Lung microvascular endothelial cell (primary cell): ENCODE measurements at places on chromosomes 4 and X. TPM values are rescaled to one million over a fixed set of nuclear protein-coding genes. Genes with fewer than 3 reads are reported as not detected.

GRCh38 chr4:2545321-2546013 is 9.0 kb downstream of the FAM193A start:
- DNase-seq: no peak

DNA sequence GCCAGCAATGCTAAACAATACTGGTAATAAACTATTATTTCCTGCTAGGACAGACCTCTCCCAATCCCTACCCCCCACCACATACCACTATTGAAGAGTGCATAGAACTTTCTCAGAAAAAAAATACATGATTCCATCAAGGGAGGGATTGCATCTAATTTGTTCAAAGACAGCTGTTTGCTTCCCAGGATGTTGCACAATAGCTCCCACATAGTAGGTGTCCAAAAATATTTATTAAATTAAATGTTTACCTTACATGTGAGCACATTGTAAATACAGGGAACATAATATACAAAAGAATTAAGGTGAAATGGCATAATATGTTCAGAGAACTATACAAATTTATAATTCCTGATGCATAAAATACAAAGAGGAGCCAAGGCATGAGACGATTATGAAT is 1111.8 kb upstream of the LCORL start:
- DNase-seq: no peak

GRCh38 chr4:120304801-120305200 is 238.2 kb upstream of the MAD2L1 start:
- DNase-seq: no peak

GRCh38 chr4:86380181-86380724 is 20.4 kb upstream of the MAPK10 start:
- no peak for DNase-seq

GRCh38 chr4:149897783-149898182 is 82.1 kb upstream of the IQCM start:
- DNase-seq: peak; percentile 19

DUSP9 gene
- total RNA-seq: under 0.01 TPM in 2 replicates

ARSJ gene
- total RNA-seq: 12.4 and 13.9 TPM in 2 replicates

DNA sequence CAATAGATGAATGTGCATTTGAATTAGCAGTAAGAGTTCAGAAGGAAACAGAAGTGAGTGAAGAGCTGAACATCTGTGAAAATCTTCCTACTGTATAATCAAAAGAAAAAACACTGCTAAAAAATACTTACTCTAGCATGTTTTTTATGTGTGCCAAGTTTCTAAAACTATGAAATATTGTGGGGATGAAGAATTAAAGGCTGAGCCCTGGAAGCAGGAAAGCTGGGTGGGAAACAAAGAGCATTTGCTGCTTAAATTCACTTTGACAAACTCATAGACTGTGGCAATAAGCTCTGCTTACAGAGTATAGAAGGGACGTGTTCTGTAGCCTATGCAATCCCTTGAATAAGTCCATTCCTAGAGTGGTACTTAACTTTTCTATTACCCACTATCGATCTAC is 261.7 kb downstream of the ANKRD50 start:
- no peak for DNase-seq

- no peak for DNase-seq
Observed at GRCh38 chr4:188117631-188118324, 8.4 kb upstream of the TRIML2 start.

FMR1NB gene
- total RNA-seq: not detected in 2 replicates

SPANXB1 gene
- not detected in 2 replicates for total RNA-seq

- DNase-seq: peak; percentile 49
Observed at GRCh38 chr4:147160908-147161513, 215.3 kb upstream of the TTC29 start.

- peak; percentile 16 for DNase-seq
Observed at GRCh38 chrX:9071031-9071650, 37.2 kb upstream of the FAM9B start.

GRCh38 chr4:146458594-146458993 is 63.1 kb downstream of the SLC10A7 start:
- no peak for DNase-seq

GRCh38 chr4:92519727-92520126 is 216.0 kb downstream of the GRID2 start:
- no peak for DNase-seq
